ENCODE measurements at places on chromosomes 2 and 18. TPM values are rescaled to one million over a fixed set of nuclear protein-coding genes. Genes with fewer than 3 reads are reported as not detected.
A peak's percentile ranks its signal among the peaks of the same experiment; 100 is the strongest.

LRRTM1 gene
- not detected for total RNA-seq

- DNase-seq, result no peak
- no peaks in the 10 kb centered on the region for H3K36me3 ChIP-seq
- H3K27ac ChIP-seq, result no peak overlapping the region
- no peaks in the 10 kb centered on the region for H3K27me3 ChIP-seq
- no peak overlapping the region for H3K4me3 ChIP-seq
Measured at GRCh38 chr2:205590759-205591158, 91.5 kb upstream of the NRP2 start.

DNA sequence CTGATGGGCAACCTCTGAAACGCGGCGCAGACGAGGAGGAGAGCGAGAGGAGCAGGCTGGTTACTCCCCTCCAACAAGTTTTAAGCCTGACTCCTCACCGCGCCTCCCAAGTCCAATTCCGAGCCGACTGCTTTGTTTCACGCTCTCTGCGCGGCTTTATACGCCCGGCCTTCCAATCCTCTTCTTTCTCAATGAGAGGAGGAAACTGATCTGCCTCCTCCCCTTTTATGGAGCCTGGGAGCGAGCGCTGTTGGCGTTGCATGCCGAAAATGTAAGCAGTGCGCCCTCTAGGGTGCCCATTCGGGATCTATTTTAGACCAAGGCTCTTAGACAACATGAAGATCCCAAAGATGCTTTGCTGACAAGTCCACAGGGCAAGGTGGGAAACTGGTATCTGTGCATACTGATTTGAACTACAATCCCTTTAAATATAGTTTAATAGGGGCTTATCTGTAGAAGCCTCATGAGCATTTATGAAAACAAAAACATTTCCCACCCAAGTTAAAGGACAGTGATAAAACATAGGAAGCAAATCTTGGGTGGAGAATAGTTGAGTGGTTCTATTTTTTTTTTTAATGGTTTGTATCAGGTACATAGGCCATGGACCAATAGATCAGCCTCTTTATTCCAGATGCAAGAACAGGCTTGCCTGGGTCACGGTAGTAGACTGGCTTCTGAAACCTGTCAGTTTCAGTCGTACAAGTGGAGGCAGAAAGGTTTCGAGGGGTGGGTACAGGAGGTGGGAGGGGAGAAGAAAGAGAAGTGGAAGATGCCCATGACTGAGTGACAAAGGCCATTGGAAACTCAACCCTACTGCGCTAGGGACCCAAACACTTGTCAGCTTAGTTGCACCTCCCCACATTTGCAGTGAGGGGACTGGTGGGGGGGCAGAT is at the start of gene RND3:
Gene RND3 (minus strand): TSS at position 131 of the 893 bp plus-strand sequence. CDS start 250 bp downstream, outside the sequence.
- DNase-seq, result peak; percentile 58
- H3K36me3 ChIP-seq, result no peaks in the 10 kb centered on the region
- no peak within 1 kb of the TSS for H3K27ac ChIP-seq
- H3K4me3 ChIP-seq, result no peak within 1 kb of the TSS
- no peaks in the 10 kb centered on the region for H3K4me1 ChIP-seq

DNA sequence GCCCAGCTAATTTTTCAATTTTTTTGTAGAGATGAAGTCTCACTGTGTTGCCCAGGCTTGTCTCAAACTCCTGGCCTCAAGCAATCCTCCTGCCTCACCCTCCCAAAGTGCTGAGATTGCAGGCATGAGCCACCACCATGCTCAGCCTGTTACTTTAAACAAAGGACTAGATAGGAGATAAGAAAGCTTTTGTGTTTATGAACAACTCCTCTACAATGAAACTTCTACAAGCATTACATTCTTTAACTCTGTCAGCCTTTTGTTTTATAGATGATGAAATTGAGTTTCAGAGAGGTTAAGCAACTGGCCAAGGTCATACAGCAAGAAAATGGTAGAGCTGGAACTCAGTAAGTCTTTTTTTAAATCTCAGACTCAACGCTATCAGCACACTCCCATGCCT is 22.7 kb downstream of the ALPK2 start:
- H3K27me3 ChIP-seq, result peaks cover 4% of the 10 kb centered on the region
- no peak for DNase-seq
- H3K4me1 ChIP-seq, result no peaks in the 10 kb centered on the region
